ENCODE measurements at places on chromosomes 7 and 10. TPM values are rescaled to one million over a fixed set of nuclear protein-coding genes. Genes with fewer than 3 reads are reported as not detected.

Gene ATRNL1
- total RNA-seq: 0.23 TPM

Gene PTN
- total RNA-seq: 9.3 TPM

Gene KLF14
- not detected for total RNA-seq

Gene KNDC1
- total RNA-seq: 1.6 TPM

Gene LIPN
- not detected for total RNA-seq

Gene ACTL6B
- total RNA-seq: not detected

Gene MACROH2A2
- 4.2 TPM for total RNA-seq

Gene MPLKIP
- total RNA-seq: 1.2 TPM

Gene FXYD4
- total RNA-seq: not detected

Gene ADAMTS14
- 1.5 TPM for total RNA-seq

Gene ANKRD61
- 0.35 TPM for total RNA-seq

Gene ATAD1
- total RNA-seq: 20.8 TPM

Gene FAM13C
- total RNA-seq: 1.6 TPM
